ENCODE measurements at places on chromosomes 2 and 18. TPM values are rescaled to one million over a fixed set of nuclear protein-coding genes. Genes with fewer than 3 reads are reported as not detected.

Gene CGREF1
- 1.1 TPM for total RNA-seq

Gene C1GALT1C1L
- total RNA-seq = not detected

Gene SATB2
- total RNA-seq = 0.30 TPM

Gene SERPINB8
- total RNA-seq = 25.1 TPM

Gene SERPINB4
- total RNA-seq = 1.9 TPM

Gene ANKRD29
- 8.5 TPM for total RNA-seq

Gene DSEL
- 1.6 TPM for total RNA-seq

Gene TUBA3E
- not detected for total RNA-seq

Gene ZNF521
- total RNA-seq = not detected

Gene FRZB
- total RNA-seq = 0.08 TPM

Gene NTSR2
- total RNA-seq = not detected

Gene ALPG
- not detected for total RNA-seq

Gene TLX2
- 0.08 TPM for total RNA-seq

Gene IL36A
- not detected for total RNA-seq

Gene TRIM43
- total RNA-seq = not detected

Gene FKBP7
- 1.1 TPM for total RNA-seq

Gene CIB4
- total RNA-seq = not detected

Gene CRYGD
- total RNA-seq = not detected

Gene CCDC85A
- not detected for total RNA-seq

Gene CNTNAP5
- not detected for total RNA-seq

Gene IL1RL2
- total RNA-seq = 2.1 TPM

Gene MGAT5
- 21.6 TPM for total RNA-seq

Gene BCL2L11
- total RNA-seq = 1.1 TPM

Gene DUSP28
- total RNA-seq = 2.5 TPM

Gene BOLL
- total RNA-seq = not detected

Gene STARD6
- total RNA-seq = not detected

Gene MTLN
- 82.5 TPM for total RNA-seq

Gene CTLA4
- not detected for total RNA-seq

Gene BCL11A
- total RNA-seq = 4.6 TPM

Gene KATNAL2
- total RNA-seq = 1.2 TPM

Gene WDR33
- 15.1 TPM for total RNA-seq

Gene FAHD2A
- 46.0 TPM for total RNA-seq

Gene PLGLB2
- 4.1 TPM for total RNA-seq

Gene SP9
- total RNA-seq = not detected

Gene SERPINB5
- total RNA-seq = 426 TPM

Gene OTOS
- total RNA-seq = not detected

Gene ATP6V1C2
- not detected for total RNA-seq

Gene ALPI
- not detected for total RNA-seq

Gene ST8SIA5
- not detected for total RNA-seq

Gene HOXD13
- not detected for total RNA-seq

Gene AKAIN1
- total RNA-seq = not detected

Gene C2orf15
- total RNA-seq = 2.3 TPM

Gene REG3A
- total RNA-seq = not detected
